ENCODE measurements at places on chromosomes 11 and 22.

DNA sequence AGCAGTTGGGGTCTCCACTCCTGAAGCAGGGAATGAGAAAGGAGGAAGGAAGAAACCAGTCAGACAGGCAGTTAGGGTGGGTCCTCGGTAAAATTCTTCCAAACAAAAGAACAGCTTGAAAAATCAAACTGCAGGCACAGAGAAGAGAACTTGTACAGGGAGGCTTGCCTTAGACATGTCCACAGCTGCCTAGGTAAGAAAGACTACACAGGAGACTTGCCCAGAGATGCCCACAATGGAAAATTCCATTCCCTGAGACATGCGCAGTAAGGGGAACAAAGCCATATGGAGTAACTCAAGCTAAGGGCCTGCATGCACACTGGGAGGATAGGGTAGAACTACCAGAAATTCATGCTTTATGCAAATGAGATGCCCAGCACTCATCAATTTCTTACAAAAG is 9.8 kb downstream of the KCNJ11 start:
- DNase-seq = no peak

GRCh38 chr11:65116370-65117205 is 913 bp downstream of the ZNHIT2 start:
- no peak for DNase-seq

DNA sequence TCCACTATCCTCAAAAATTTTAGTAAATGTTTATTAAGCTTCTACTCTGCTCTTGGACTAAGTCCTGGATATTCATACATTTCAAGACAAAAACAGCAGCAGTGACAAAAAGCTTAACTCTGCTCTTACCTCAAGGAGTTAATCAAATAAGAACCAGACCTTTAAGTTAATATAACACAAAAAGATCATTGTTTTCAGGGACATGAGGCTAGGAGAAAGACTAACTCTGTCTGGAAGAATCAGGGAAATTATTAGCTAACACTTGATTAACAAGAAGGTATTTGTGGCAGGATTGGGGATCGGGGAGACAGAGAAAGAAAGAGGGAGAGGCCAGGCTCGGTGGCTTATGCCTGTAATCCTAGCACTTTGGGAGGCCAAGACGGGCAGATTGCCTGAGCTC is 74.4 kb downstream of the PPP2R1B start:
- no peak for DNase-seq

GRCh38 chr22:19667872-19668740 is 46.2 kb upstream of the SEPTIN5 start:
- DNase-seq = no peak

DNA sequence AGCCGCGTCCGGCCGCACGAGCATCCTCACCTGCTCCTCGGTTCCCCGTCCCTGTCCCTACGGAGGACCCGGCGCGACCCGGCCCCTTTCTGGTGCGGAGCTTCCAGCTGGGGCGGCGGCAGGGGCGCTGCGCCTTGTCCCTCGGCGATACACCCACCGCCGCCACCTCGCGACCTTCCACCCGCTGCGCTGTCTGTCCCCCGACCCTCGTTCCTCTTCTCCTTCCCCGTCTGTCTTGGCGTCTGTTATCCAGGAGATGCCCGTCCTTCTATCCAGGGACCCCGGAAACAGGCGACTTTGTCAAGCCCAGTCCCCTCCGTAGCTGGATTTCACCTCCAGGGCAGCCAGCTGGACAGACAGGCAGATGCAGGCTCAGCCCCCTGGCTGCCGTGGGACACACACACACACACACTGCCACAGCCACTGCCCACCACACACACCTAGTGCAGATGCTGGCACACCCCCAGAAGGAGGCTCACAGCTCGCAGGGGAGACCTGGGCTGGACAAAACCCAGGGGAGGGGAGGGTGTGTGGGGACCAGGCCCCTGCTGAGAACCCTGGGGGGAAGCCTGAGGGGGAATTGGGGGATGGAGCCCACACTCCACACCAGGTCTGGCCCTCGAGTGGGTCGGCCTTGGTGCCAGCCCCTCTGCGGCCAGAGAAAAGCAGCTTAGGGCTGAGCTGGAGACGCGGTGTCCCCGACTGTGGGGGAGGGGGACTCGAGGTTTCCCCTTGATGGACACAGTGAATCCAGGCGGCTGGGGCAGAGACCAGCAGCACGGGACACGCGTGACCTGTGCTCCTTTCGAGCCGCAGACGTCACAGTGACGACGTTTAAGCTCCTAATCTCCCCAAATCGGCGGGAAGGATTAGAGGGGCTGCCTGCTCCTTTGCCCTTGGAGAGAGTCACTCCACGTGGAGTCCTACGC is 788 bp downstream of the DRD4 start:
- DNase-seq = no peak

- DNase-seq = no peak
These were observed 79.0 kb downstream of the TTC28 start for GRCh38 chr22:28600546-28601143.

DNA sequence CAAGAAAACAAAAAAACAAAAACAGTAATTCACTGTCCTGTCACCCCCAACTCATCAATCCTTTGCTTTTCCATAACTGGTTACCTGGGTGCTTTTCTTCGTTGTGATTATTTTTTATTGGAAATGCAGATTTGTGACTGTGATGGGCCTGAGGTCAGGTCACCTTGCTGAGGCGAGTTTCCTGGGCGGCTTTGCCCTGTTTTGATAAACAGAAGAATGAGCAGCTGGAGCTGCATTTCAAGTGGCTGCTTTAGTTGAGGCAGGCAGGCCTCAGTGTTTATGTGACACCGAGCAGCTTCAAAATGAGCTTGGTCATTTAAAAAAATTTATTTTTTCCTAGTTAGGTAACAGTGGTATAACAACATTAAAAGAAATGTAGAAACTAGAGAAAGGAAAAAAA is 22.2 kb downstream of the PTPRJ start:
- DNase-seq = no peak

DNA sequence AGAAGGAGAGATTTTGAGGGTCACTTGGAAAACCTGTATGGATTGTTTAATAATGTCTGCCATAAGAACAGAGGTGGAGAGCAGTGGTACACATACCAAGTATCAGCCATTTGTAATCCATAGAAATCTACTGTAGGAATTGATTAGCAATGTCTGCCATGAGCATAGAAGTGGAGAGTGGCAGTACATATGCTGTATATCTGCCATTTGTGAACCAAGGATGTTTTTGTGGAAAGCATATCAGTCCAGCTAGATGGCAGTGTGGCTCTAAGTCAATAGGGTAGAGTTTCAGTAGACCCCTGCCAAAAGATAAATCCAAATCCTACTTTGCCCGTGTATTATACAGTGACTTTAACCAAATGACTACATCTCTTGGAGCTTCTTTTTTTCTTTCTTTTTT is 82.9 kb upstream of the SEZ6L start:
- no peak for DNase-seq

DNA sequence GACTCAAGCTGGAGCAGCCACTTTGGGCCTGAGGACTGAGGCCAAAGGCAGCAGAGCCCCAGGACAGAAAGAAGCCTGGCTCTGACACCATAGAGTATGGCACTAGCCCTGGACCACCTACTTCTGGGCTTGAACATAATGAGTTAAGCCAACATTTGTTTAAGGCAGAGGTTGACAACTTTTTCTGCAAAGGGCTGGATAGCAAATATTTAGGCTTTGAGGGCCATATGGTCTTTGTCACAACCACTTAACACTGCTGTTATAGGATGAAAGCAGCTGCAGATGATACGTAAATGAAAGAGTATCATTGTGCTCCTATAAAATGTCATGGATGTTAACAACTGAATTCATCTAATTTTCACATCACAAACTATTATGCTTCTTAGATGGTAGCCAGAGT is 16.6 kb downstream of the OSBP start:
- no peak for DNase-seq

DNA sequence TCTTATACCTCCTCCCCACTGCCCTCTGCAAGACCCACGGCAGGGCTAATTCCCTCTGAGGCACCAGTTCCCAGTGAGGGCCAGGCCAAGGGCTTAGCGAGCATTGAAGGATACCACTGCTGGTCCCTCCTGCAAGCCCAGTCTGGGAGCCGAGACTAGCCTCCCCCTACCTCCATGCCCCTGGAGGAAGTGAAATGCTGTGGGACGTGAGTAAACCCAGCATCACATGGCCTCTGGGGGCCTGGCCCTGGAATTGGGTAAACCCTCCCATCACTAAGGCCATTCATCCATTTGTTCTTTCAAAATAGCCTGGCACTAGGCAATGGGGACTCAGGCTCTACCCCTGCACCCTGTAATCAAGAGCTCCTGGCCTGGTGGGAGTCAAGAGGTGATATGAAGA is 24.7 kb downstream of the ARAP1 start:
- DNase-seq = no peak

DNA sequence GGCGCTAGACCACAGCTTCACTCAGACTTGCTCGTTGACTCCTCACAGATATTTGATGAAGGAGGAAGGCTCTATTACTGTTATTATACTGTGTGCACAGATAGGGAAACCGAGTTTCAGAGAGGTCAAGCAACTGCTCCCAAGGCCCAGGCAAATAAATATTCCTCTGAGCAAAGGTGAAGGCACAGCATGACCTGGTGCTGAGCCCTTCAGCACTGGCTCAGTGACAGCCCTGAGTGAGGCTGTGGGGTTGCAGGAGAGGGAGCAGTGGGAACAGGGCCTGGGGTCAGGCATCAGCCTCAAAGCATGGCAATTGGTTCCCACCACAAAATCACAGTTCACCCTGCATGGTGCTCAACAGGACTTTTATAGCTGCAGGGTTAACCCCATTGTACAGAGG is 7.1 kb downstream of the POLR3H start:
- DNase-seq = no peak

DNA sequence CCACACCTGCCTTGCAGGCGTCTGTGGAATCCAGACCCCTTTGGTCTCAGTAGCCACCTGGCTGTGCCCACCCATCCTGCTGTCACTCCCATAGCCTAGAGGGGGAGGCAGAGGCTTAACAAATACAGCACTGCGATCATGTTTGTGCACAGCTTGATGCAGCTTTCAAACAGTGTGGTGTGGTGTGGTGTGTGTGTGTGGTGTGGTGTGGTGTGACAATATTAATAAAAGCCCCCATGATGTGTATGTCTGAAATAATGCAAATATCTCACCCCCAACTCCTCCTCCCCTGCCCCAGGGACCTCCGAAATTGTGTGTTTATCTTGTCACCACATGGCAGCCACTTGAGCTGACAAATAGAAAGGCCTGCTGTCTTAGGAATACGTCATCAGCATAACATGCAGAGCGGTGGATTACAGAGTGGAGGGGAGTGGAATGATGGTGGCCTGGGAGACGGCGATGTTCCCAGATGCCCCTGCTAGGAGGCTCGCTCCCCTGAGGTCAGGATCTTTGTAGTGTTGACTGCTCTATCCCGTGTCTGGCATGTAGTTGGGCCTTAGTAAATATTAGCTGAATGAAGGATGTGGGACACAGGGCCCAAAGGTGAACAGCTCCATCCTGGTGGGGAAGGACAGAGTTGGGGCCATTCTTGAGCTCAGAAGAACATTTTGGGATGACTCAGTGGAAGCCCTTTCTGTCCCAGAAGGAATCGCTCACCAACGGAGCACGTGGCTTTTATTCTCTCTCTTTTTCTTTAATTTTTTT is 2.8 kb downstream of the PDXP start:
- no peak for DNase-seq

GRCh38 chr11:11422411-11423128 is 69.5 kb upstream of the CSNK2A3 start:
- DNase-seq = no peak

- DNase-seq = no peak
These were observed 3.5 kb downstream of the APOL1 start for GRCh38 chr22:36256478-36256877.

DNA sequence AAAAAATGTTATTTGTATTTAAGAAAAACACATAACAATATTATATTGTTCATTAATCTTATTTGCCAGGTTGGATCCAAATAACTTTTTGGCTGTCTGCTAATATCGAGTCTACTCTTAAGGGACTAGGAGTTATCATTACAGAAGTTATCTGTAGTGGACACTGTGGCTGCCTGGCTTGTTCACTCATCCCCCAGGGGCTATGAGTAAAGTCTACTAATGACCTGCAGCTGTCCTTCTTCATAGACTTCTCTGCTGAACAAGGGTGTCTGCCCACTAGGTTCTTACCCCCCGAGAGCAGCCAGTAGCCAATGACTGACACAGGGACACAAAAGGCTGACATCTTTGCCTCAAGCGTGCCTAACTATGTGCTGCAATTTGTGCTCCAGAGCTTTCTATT is 69.7 kb downstream of the APIP start:
- no peak for DNase-seq

DNA sequence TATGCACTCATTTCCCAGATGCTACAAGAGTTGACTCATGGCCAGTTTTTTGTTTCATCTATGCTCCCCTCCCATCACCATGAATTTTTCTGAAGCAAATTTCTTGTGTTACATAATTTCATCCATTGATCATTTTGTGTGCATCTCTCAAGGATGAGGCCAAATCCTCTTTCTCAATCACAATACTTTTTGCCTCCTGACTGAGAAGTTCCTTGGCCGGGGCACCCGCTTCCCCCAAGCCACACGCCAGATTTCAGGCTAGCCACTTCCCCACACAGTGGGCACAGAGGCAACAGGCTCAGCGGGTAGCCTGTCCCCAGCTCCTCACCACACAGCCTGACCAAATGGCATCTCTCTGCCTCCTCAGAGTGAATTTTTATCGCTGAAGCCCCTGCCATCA is 9.8 kb upstream of the DSCAML1 start:
- no peak for DNase-seq

DNA sequence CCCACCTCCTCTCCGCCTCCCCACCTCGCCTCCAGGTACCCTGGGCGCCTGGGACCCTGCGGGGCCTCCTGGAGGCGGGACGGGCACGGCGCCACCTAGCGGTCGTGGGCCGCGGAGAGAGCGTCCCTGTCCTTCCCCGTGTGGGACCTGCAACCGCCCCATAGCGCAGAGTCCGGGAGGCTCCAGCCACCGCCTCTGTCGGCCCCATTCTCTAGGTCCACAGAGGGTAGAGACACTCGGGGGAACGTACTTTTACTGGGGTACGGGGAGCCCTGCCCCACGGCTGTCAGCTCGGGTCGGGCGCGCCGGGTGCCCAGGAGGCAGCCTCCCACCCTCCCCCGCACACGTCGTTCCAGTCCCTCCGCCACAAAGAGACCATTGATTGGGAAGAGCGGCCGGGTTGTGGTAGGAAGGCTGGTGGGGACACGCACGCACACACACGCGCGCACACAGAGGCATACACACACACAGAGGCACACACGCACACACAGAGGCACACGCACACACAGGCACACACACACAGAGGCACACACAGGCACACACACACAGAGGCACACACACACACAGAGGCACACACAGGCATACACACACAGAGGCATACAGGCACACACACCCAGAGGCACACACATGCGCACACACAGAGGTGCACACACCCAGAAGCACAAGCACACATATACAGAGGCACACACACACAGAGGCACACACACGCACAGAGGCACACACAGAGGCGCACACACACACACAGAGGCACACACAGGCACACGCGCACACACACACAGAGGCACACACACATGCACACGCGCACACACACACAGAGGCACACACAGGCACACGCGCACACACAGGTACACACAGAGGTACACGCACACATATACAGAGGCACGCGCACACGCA is 12.6 kb upstream of the NECTIN1 start:
- DNase-seq = peak; percentile 82

GRCh38 chr22:20724676-20725454 is 49.0 kb upstream of the SERPIND1 start:
- DNase-seq = no peak
